LHCN-M2 (cell line): ENCODE measurements at places on chromosomes 12 and 14.
A peak's percentile ranks its signal among the peaks of the same experiment; 100 is the strongest.

DNA sequence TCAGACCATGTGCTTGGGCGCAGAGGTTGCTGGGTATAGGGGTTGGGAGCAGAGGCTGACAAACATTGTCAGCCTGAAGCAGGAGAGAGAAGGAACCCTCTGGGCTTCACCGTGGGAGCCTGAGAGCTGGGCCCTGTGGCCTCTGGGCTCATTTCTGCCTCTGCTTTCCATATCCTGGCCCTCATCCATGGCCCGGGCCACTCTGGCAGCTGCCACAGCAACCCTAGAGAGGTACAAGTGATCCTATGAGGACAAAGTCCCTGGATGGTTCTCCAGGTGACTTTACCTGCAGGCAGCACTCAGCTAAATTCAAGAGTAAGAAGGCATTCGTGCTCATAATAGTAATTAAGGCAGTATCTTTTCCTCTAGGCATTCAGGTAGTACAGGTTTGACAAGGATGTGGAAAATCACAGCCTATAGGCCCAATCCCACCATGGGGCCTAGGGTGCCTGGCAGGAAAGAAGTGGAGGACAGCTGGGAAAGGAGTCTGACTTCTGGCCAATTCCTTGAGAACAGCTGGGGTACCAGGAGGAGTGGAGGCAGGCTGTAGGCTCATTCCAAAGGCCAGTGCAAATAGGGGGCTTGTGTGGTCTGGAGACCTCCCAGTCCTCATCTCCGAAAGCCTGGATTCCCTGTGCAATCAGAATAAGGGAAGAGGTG is 3.6 kb upstream of the TTC7B start:
- no peak for DNase-seq

- no peak for DNase-seq
These were observed 181.4 kb downstream of the SYT1 start for GRCh38 chr12:79046021-79046420.

GRCh38 chr12:48072266-48072665 is 33.6 kb downstream of the SENP1 start:
- DNase-seq = no peak

- no peak for DNase-seq
These were observed 55.1 kb downstream of the TTC6 start for GRCh38 chr14:37650356-37651037.

GRCh38 chr12:111314953-111315539 is 53.8 kb downstream of the PHETA1 start:
- peak; percentile 30 for DNase-seq
